ENCODE measurements at places on chromosomes 2 and 18. TPM values are rescaled to one million over a fixed set of nuclear protein-coding genes. Genes with fewer than 3 reads are reported as not detected.

Gene RGPD8
- total RNA-seq: 55.9 TPM

Gene IL36G
- not detected for total RNA-seq

Gene IL1RN
- total RNA-seq: 6.7 TPM

Gene ASPRV1
- total RNA-seq: 2.9 TPM

Gene UNC50
- 44.0 TPM for total RNA-seq
